H9 (cell line): ENCODE measurements at places on chromosomes 5 and 9. TPM values are rescaled to one million over a fixed set of nuclear protein-coding genes. Genes with fewer than 3 reads are reported as not detected.

Gene EHMT1
- 112 and 121 TPM in 2 replicates for total RNA-seq

Gene NOXA1
- total RNA-seq: 1.8 and 2.0 TPM in 2 replicates

Gene FSTL4
- total RNA-seq: 5.7 and 6.0 TPM in 2 replicates

DNA sequence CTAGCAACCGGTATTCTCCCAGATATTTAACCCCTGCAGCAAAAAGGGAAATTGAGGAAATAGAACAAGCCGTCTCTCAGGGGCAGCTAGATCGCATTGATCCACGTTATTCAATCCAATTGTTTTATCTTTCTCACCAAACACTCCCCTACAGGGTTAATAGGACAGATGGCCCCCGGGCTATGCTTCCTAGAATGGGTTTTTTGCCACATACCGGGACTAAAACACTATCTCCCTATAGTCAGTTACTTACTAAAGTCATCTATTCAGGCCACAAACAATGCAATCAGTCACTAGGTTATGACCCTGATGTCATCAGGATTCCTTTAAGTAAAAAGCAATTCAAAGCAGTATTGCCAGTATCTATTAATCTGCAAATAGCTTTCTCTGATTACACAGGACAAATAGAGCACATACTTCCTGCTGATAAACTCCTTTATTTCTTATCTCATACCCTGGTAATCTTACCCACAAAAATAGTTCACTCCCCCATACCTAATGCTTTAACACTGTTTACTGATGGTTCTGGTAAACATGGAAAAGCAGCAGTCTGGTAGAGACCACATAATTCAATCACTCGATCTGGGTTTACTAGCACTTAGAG, 159.0 kb downstream of the CPLANE1 start:
- no peak for DNase-seq

- DNase-seq: no peak
Observed at GRCh38 chr5:93601071-93601801, 18.2 kb downstream of the NR2F1 start.

GRCh38 chr5:80092486-80093107, 57.4 kb downstream of the THBS4 start:
- DNase-seq: no peak
